A549 (cell line): ENCODE measurements at places on chromosomes 3 and 15.

GRCh38 chr3:72265256-72266015 lies 480.5 kb upstream of the PROK2 start:
- DNase-seq = no peak

GRCh38 chr3:119700269-119700919 lies 2.4 kb upstream of the CFAP91 start:
- peak; percentile 69 for DNase-seq

DNA sequence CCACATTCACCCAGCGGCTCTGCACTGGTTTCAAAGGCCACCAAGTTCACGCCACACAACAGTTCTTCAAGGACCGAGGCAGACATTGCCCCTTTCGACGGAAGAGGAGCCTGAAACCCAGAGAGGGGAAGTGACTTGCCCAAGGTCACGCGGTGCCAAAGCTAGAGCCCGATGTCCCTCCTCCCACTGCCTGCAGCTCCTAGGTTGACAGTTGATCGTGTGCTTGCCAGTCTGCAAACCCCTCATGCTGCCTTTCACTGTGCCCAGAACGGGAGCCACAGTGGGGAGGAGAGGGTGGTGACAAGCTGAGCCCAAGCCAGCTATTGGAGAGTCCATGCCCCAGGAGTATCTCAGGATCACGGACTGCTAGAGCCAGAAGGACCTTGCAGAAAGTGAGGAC lies 230.9 kb downstream of the XXYLT1 start:
- no peak for DNase-seq

DNA sequence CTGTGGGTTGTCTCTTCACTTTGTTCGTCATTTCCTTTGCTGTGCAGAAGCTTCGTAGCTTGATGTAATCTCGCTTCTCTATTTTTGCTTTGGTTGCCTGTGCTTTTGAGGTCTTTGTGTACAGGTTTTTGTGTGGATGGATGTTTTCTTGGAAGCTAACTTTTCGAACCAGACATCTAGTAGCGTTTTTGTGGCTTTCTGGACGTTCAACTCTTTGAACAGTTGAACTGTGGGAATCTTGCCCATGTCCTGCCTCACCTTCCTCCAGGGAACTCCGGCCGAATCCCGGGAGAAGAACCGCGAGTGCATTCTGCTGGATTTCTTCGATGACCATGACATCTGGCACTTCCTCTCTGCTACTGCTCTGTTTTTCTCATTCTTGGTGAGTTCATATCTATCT lies 70.6 kb downstream of the USF3 start:
- DNase-seq = no peak

DNA sequence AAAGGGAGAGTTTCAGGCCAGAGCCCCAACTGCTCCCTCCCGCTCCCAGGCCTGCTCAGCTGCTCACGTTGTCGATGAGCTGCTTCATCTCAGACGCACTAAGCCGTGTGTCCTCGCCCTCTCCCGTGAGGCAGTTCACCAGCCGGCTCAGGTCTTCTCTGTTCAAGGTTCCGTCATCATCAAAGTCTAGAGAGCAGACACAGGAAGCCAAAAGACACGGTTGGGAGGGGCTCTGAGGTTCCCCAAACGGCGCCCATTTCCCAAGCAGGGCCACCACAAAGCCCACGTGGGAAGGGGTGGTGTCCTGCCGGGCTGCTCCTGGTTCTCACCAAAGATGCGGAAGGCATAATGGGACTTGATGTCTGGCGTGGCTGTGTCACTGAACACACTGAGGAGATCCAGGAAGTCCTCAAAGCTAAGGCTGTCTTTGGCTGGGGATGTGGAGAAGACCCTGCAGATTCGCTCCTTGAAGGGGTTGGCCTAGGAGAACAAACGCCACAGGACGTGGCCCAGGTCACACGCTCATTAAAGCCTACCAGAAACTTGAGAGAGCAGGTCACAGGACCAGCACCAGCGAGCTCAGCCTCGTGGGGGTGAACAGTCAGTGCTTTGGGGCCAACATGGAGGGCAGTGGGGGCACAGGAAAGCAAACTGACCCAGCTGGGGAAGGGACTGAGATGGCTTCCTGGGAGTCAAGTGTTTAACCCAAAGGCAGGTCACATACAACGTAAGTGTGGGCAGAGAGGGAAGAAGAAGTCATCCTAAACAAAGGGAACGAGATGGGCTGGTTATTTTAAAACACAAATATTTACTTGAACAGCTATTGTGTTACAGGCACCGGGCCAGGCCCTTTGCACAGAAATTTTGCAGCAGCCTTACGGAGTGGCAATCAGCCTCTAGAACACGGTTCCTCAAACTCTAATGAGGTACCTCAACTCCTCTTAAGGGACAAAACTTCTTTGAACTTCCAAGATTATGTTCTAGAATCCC lies 2.4 kb downstream of the CIB1 start:
- no peak for DNase-seq

GRCh38 chr3:66797889-66798560 lies 200.1 kb upstream of the KBTBD8 start:
- no peak for DNase-seq

DNA sequence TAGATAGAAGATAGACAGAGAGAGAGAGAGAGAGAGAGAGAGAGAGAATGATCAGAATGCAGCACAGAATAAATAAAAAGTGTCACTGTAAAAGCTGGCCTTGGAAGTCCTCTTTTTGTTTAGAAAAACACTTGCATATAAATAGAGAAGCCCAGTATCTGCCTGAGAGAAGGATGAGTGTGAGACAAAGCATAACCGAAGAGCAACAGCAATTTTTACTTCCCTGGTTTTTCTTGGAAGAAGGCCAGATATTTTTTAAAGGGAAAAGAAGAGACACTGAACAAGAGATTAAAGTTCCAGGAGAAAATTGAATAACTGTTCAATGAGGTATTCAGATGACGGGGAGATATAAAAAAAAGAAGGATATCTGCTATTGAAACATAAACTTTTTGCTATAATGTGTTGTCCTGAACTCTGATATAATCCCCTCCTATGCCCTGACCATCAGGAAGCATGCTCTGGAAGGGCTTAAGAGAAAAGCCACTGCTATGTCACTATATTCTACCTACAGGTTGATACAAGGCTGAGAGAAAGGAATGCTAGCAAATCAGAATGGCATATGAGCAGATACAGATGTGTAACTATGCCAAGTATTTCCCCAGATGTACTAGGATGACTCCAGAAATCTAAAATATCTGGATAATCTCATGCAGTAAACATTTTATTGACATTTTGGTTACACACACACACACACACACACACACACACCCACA lies 358.9 kb downstream of the RBMS3 start:
- DNase-seq = no peak

DNA sequence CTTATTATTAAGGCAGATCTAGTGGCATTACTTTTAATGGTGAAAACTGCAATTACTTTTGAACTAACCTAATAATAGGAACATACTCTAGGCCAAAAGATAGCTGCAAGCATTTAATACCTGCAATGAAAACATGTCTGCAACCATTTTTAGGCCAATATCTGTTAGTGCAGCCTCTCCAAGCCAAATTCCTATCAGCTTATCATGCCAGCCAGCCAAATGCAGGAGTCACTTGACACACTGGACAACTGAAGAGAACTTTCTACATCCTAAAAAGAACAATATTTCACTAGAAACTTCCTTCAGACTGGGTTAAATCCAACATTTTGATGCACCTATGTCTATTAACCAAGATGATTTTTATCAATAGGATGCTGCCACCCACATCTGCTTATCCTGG lies 33.8 kb downstream of the CCDC54 start:
- DNase-seq = no peak

DNA sequence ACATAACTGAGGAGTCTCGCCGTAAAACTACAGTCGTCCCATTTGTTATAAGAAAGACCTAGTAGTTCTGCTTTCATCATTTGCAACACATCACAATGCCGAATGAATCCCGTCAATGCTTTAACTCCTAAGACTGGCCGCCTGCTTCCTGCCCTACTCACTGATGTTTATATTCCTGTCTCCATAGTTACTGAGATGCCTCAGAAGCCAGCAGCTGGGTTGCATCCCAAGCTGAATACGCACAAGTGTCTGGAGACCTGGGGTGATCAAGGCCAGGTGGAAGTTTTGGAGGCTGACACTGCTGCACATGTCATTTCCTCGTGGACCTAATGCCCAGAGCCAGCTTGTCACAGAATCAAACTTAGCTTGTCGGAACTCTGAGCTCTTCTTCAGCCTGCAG lies 95.2 kb upstream of the UBE2E1 start:
- DNase-seq = no peak

DNA sequence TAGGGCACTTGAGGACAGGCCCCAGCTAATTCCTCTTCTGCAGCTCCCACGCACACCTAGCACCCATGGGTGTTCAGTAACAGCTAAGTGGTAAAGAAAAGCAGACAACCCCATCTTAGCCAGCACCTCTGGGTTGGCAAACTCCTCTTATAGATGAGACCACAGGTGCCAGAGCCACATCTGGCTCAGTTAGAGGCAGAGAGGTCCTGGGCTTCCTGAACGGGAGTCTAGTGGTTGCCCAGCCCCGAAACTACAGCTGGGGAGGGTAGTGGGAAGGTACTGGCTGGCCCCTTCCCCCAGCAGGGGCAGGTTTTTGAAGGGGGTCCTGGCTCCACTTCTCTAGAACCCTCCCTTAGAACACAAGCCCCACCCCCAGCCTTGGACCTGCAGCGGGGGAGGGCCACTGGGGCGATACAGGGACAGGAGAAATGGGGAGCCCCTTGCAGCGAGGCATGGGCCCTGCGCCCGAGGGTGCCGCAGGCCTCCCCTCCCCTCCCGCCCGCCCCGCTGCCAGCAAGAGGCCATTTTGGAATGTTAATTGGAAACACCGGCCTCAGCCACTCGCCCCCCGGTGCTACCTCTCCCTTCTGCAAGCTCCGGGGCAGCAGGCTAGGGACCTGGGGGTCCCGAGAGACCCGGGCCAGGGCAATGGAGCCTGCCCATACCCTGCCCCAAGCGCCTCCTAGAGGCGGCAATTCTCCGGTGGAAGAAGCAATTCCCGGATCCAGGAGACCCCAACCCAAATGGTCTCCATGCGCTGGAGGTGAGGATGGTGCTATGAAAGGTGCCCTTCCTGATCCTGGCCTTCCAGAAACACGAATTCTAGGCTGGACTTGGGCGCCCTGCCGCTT lies 1.5 kb downstream of the DUSP7 start:
- DNase-seq = no peak

- no peak for DNase-seq
These were observed 39.2 kb upstream of the STRIT1 start for GRCh38 chr3:155332716-155333115.

DNA sequence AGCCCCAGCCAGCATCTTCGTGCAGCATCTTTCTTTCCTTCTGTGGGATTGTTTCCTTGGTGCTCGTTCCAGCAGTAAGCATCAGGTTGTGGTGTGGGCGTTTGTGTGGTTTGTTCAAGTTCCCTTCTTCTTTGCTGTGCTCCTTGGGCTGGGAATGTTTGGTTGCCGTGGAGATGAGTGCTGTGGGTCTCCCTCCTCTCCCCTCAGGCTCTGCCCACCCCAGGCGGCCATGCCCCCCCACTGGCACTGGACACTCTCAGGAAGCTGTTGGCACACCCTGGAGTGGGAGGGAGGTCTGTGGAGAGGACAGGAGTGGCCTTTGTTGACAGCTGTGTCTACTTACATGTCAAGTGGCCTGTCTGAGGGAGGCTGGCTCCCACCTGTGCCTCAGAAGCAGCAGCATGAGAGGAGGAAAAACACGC lies 46.5 kb upstream of the SACM1L start:
- DNase-seq = no peak

- peak; percentile 25 for DNase-seq
These were observed 40.6 kb upstream of the NMNAT3 start for GRCh38 chr3:139718415-139718814.

DNA sequence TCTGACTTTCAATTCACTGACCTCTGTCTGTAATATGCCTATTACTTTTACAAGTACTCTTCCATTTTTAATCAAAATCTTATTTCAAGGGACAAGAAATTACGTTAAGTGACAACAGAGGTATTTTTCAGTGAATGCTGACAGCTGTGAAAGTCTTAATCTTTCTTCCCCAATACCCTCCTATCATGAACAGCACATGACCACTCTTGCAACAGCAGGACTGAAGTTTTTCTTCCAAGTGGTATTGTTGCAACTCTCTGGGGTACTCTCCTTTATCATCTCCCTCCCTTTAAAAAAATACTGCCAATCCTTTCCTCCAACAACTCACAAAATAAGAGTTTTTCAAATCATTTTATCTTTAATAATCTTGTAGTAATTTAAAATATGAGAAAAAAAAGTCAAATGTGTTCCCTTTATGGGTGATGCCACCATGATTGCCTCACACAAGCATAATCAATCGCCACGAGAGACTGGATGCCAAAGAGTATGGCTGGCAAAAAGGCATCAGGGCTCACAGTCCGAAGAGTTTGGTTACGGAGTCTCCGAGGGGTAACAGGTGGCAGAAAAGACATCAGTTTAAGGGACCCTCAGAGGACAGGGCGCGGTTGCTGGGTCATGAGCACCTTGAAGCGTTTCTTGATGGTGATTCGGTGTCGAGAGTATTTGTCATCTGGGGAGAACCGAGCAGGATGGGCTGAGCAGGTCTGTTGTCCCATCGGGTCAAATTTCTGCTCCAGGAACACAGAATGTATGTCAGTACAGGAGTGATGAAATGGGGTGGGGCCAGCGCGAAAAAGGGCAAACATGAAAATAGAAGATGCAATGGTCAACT lies 1.3 kb downstream of the NOP10 start:
- DNase-seq = no peak

DNA sequence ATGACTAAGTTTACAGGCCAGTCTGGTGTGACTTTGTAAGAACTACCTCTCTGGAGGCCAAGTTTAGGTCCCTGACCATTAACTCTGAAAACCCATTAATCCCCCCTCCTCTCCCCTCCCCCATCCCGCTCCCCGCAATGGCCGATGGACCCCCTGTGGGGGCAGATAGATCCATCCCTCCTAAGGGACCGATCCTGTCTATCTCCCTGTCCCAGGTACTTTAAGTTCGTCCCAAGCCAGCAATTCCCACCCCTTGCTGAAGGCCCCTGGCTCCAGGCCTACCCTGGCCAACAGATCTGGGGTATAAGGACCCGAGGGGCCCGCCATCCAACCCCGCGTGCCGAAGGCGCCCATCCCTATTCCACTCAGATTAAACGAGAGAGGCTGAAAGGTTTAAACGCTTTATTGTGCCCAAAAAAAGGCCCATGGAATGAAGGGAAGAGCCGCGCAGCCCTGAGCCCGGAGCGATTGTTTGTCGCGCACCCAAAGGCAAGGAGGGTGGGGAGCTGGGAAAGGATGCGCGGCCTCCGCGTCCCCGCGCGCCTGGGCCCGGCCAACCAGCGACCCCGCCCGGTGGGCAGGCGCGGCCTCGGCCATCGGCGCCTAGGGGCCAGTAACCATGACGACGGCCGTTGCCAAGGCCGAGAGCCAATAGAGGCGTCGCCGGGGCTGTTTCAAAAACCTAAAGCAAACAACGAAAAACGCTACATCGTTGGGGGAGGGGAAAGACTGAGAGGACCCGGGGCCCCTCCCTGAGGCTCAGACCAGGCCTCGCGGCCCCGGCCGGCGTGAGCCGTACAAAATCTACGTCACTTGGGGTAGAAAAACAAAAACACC lies 35.9 kb downstream of the HMCES start:
- peak; percentile 73 for DNase-seq

GRCh38 chr3:178369006-178369405 lies 167.2 kb upstream of the KCNMB2 start:
- DNase-seq = no peak

GRCh38 chr3:19531426-19531825 lies 383.1 kb downstream of the KCNH8 start:
- DNase-seq = no peak

GRCh38 chr3:158737976-158738615 lies 5.8 kb upstream of the RARRES1 start:
- DNase-seq = no peak
